NB4 (cell line): ENCODE measurements at places on chromosomes 16 and 17.

DNA sequence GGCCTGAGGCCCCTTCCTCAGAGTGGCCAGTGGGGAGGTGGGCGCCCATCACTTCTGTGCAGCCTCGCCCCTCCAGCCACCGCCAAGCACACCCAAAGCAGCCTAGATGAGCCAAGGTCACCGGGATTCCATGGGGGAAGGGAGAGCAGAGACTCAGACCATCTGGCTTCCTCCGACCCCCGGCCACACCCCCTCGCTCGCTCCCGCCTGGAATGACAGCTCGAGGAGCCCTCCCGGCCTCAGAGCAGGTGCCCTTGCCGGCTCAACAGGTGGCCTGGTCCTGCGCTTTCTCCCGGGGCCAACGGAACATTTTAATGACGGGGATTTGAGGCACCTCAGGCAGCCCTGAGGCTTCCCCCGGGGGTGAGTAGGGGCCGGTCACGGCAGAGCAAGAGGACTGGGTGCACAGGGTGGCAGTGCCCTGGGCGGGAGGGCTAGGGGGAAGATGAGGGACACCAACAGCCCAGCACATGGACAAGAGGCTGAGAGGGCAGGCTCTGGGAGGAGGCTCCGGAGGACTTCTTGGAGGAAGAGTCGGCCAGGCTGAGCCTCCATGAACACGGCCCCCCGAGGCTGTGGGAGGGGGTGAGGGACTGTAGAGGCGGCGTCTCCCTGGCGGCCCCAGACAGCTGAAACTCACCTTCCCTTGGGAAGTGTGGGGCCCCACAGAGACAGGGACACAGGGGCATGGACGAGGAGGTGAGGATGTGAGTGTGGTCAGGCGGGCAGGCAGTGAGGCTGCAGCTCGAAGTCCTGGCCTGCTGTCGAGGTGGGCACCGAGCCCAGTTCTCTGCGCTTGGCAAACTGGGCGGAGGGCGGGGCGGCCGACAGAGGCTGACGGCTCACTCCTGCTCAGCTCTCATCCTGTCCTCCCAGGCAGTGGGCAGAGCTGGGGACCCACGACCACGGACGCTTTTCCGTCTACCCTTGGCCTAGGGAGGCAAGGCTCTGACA lies 12.5 kb upstream of the C1QTNF8 start:
- DNase-seq = no peak

- no peak for DNase-seq
Observed at GRCh38 chr16:68300734-68301459, 9.8 kb downstream of the SLC7A6OS start.

GRCh38 chr17:10585529-10585928 lies 36.1 kb upstream of the MYH2 start:
- no peak for DNase-seq

DNA sequence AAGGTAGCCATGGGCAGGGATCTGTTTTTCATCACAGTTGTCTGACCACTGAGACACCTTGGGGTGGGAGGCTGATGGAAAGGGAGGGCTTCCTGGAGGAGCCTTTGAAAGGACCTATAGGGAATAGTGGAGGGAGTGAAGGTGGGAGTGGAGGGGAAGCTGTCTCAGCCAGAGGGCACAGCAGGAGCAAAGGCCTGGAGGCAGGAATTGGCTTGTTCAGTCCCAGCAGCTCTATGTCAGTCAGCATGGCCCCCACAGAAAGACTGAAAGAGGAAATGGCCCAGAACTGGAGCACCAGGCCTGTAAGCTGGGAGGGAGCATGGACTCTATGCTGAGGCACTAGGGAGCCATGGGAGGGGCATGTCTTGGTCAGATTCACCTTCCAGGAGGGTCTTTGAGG lies 12.8 kb upstream of the CBFB start:
- no peak for DNase-seq

DNA sequence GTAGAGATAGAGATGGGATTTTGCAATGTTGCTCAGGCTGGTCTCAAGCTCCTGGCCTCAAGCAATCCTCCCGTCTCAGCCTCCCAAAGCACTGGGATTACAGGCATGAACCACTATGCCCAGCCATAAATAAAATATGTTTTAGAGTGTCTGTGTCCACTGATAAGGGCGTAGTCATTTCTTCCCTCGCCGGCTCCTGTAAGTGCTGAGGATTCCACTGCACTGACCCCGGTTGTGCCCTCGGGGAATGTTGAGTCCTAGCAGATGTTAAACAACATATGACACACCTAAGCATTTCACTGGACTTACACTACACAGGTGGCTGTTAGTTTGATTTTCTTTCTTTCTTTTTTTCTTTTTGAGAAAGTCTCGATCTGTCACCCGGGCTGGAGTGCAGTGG lies 5.6 kb upstream of the SHMT1 start:
- DNase-seq = no peak

DNA sequence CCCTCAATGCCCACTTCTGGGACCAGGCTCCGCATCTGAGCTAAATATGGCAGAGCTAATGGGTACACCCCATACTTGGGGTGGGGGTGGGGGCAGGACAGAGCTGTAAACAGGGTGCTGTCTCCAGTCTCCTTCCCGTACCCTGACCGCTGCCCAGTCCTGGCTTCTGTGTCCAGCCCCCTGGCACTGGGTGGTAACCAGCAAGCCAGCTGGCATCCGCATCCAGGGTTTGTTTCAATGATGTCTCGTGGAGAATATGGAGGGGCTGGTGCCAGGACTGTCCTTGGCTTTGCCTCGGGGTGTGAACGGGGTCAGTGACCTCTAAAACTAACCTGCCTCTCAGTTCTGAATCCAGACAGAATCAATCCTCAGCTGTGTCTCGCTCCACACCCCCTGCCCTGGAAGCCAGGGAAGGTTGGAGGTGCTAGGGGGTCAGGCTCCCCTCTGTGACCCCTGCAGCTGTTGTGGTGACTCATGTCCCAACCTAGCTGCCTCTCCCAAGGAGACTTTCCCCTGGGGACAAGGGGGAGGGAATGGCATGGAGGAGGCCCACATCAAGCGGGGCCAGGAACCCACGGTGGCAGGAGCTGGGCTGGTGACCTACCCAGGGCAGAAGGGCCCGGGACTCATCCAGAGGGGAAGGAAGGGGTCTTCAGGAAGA lies 1.5 kb upstream of the PNMT start:
- peak; percentile 71 for DNase-seq
